ENCODE measurements at places on chromosomes 16 and 17.

GRCh38 chr16:78225919-78226318 is 126.5 kb downstream of the WWOX start:
- DNase-seq, result no peak

DNA sequence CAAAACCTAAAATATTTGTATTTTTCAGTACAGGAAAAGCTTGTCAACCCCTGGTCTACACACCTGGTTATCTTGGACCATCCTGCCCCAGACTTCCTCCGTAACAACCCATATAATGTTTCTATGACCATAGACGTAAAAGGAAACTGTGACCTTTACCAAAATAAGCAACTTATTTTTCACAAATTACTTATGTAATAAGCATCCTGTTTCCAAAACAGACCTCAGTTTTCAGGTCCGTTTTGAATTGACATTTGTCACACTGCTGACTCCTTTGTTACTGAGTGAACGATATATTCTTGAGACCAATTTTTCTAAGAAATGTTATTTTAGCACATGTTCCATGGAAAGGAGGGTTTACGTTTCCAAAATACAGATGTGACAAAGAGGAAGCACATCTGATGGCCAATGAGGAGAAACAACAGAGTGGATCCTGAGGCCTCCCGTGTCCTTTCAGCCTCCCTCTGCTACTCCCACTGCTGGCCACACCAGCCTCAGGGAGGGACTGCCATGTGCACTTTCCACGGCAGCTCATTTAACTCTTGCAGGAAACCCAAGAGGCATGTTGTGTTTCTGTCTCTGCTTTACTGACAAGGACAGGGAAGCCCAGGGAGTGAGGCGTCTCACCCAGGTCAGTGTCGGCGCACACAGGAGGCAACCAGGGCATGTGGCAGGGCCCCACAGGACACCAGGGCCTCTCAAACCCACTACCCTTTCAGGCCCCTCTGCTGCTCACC is 20.1 kb upstream of the ALDH3A1 start:
- no peak for DNase-seq

DNA sequence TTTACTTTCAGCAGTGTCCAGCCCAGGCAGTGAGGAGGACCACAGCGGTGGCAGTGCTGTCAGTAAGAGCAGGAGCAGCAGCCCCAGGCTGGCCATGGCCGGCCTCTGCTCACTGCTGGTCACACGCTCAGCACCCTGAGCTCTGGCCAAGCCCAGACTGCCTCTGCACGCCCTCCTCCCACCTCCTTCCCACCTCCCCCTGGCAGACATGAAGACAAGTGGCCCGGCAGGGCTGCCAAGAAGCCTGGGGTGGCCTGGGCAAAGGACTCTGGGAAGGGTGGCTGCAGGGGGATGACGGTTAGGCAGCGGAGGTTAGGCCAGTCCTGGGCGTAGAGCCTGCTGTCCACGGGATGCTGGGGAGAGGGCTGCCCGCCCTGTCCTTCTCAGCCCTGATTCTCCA is at the start of gene C16orf89:
TSS of gene C16orf89 (minus strand) at position 144 of the 400 bp plus-strand sequence. CDS start at position 96, 48 bp downstream.
- no peak for DNase-seq

DNA sequence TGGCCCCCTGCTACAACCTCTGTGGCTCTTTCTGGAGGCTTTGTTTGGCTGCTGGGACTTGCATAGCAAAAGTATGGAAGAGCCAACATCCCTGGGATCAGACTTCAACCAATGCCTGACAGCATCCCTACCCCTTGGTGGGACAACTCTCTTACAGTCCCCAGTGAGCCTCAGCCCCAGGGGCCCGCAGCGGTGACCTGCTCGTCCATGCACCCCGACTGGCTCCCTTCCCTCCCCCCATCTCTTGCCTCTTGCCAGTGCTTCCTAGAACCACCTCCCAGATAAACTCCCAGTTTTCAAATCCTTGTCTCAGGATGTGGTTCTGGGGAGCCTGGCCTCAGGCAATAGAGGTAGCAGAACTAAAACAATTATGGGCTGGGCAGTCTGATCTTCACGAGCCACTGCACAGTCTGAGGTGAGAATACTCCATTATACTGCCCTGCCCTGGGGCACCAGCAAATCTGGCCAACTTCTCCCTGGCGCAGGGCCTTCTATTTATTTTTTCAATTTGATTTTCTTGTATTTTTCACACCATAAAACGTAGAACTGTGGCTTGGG is 86.6 kb upstream of the BRD7 start:
- no peak for DNase-seq

DNA sequence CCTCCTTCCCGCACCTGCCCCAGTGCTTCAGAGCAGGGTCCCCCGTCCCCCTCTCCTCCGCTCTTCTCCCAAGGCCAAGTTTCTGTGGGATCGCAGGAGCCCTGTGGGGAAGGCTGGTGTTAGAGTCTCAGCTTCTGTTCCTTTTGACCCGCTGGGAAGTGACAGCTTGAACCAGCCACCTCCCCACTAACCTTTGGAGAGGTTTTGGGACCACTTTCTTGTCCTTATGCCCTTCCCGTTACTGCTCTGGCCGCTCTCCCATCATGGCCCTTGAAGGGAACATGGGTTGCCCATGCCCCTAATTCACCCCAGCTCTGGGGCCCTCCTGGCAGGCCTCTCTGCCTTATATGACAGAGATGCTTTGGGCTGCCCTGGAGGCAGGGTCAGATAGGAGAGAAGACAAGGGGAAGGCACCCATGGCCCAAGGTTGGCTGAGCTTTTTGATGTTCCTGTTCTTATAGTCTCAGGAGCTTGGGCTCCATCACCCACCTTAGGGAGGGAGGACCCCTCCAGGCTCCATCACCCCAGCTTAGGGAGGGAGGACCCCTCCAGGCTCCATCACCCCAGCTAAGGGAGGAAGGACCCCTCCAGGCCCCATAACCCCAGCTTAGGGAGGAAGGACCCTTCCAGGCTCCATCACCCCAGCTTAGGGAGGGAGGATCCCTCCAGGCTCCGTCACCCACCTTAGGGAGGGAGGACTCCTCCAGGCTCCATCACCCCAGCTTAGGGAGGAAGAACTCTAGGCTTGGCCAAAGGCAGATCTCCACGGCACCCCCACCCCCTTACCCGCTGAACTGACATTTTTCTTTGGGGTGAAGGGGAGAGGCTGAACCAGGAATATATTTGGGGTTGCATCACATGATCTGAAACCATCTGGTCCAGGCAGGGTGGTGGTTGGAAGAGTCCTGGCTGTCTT is 45.0 kb downstream of the NT5M start:
- no peak for DNase-seq

GRCh38 chr17:70552982-70553334 is 383.6 kb downstream of the KCNJ2 start:
- DNase-seq, result no peak

GRCh38 chr17:73463821-73464220 is 152.0 kb upstream of the CDC42EP4 start:
- no peak for DNase-seq

GRCh38 chr16:14131774-14132695 is 60.9 kb downstream of the MRTFB start:
- no peak for DNase-seq

- DNase-seq, result no peak
Observed at GRCh38 chr17:75712446-75712845, 8.8 kb upstream of the ITGB4 start.

GRCh38 chr17:41101586-41102259 is at the start of gene KRTAP4-16:
TSS of gene KRTAP4-16 (minus strand) at chr17:41102209. CDS start at chr17:41102209, 0 bp downstream.
- no peak for DNase-seq

DNA sequence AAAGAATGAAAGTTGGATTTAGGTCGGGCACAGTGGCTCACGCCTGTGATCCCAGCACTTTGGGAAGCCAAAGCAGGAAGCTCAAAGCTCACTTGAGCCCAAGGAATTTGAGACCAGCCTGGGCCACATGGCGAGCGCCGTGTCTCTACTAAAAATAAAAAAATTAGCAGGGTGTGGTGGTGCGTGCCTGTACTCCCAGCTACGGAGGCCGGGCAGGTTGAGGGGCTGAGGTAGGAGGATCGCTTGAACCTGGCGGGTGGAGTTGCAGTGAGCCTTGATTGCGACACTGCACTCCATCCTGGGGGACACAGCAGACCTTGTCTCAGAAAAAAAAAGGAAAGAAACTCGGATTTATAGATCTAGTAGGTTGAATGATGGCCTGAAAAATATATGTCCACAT is 37.4 kb upstream of the RPH3AL start:
- DNase-seq, result no peak

DNA sequence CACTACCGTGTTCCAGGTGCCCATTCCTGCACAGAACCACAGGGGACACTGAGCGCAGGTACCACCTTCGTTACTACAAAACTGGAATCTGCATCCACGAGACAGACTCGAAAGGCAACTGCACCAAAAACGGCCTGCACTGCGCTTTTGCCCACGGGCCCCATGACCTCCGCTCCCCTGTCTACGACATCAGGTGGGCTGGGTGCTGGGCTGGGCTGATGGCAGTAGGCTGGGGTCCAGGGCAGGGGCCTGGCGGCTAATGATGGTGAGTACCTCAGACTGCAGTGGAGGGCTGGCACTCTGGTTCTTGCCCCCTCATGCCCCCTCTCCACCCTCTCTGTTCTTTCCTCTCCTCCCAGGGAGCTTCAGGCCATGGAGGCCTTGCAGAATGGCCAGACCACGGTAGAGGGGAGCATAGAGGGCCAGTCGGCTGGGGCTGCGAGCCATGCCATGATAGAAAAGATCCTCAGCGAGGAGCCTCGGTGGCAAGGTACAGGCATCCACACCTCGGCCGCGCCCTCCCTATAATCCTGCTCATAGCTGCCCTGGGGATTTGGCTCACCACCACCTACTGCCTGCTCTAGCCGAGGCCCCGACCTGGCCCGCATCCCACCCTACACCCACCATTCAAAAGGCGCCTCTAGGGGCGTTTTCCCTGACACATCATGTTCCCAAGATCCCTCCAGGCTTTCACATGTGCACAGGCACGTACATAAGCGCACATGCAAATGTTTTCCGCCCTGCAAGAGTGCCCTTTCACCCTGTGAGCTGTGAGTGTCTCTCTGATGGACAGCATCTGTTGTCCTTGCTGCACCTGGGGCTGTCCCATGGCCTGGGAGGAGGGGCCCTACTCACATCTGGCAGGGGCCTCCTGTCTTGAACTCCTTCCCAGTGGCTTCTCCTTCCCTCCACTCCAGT is 27.7 kb downstream of the UNK start:
- no peak for DNase-seq

DNA sequence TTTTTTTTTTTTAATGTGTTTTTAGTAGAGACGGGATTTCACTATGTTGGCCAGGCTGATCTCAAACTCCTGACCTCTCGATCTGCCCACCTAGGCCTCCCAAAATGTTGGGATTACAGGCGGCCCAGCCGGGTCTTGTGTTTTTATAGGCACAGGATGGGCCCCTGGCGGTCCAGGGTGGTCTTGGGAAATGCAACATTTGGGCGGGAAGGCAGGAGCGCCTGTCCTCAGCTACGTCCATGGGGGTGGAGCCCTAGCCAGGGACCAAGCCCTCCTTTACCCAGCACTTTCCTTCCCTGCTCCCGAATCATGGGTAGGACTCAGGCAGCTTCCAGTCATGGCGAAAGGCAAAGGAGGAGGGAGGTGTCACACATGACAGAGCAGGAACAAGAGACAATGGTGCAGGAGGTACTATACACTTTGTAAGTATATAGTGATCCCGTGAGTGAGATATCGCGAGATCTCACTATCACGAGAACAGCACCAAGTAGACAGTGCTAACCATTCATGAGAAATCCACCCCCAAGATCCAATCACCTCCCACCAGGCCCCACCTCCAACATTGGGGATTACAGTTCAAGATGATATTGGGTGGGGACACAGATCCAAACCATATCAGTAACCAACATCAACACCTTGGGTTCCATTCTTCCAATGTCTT is 226.7 kb upstream of the WSCD1 start:
- no peak for DNase-seq

DNA sequence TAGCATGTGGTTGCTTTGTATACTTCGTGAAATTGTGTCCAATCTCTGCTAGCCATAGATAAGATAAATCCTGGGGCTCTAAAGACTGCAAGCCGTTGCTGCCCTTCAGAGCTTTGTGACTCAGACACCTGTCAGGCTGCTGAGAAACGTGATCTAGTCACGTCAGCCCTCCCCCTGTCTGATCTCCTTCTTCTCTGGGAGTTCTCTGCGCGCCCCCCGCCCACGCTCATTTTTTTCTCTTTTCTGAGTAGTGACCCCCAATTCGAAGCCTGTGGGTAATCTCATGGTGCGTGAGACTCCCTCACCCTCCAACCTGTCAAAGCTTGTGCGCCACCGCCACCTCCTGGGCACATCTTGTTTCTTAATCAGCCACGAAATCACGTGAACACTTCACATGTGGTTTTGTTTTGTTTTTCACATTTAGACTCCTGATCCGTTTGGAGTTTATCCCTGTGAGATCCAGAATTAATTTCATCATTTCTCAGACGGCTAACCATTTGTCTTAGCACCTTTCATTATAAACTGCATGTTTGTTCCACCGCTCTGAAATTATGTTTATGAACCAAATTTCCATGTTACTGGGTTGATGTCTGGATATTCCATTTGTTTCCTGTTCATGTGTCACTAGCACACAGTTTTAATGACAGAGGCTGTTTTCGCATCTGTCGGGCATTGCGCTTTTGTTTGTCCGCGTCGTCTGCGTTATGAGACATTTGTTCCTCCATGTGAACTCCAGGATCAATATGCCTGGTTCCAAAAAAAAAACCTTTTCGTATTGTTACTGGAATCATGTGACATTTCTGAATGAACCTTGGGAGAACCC is 977 bp upstream of the ZNF778 start:
- DNase-seq, result peak; percentile 85

- no peak for DNase-seq
Observed at GRCh38 chr17:40442392-40443195, 656 bp upstream of the IGFBP4 start.

DNA sequence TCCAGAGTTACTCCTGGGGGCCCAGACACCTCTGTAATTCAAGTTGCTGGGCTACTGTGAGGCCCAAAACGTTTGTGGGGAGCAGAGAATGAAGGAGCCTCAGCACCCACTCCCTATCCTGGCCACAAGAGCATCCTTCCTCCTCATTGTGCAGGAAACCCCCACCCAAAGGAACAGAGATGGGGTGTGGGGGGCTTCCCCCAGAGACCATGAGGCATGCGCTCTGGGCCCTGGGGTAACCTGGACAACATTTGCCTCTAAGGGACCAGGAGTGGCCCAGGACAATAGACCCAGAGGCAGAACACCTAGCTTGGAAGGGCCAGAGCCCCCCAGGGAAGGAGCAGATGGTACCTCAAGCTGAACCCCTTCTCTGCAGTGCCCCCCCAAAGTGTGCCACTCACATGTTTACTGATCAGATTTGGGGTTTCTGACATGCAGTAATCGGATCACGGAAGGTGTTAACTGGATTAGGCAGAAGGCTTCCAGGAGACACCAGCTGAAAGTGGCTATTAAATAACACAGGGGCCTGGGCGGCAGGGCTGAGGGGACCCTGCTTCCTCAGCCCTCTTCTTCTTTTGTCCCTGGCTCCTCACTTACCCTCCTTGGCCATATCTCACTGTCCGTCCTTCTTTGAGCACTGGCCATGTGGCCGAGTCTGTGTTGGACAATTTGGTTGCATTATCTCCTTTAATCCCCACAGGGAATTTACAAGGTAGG is 50.8 kb downstream of the SDK2 start:
- DNase-seq, result no peak

GRCh38 chr16:66515596-66516508 is 34.1 kb downstream of the TK2 start:
- DNase-seq, result peak; percentile 23
